ENCODE measurements at places on chromosomes 2 and 18. TPM values are rescaled to one million over a fixed set of nuclear protein-coding genes. Genes with fewer than 3 reads are reported as not detected.
A peak's percentile ranks its signal among the peaks of the same experiment; 100 is the strongest.

KLHL41 gene
- total RNA-seq, result 147 TPM

DNA sequence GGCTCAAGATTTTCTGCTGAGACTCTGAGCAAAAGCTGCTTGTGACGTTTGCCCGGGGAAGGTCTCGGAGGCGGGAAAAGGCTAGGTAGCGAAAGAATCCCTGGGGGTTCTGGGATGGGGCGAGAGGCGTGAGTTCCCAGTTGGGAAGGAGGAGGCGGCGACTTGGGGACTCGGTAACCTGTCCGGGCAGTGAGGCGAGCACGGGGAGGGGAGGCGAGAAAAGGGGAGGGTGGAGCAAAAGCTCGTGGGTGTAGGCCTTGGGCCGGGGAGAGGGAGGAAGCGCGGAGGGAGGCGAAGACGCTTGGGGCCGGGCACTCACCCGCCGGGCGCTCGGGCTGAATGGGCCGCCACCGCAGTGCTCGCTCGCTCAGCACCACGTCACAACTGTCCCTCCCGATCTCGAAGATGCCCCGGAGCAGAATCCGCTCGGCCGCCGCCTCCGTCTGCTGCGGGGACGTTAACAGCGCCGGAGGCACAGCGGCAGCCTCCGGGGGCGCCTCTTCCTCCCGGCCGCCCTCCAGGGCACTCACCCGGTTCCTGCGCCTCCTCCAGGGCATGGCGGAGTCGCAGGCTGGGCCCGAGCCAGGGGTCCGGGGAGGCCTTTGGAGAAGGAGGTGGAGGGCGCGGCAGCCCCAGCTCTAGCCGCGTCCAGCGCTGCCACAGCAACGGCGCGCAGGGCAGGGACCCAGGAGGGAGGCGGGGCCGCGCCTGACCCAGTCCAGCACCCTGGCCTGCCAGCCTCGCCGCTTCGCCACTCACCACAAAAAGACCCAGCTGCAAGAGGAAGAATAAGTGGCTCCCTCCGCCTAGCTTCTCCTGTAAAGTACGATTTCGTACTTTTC, at the start of gene CERKL:
Gene CERKL, minus strand, starts transcription at position 656 of the 842 bp plus-strand sequence. Its CDS starts 99 bp downstream, at position 557.
- H3K4me1 ChIP-seq, result peaks cover 8% of the 10 kb centered on the region
- DNase-seq, result no peak

- H3K27ac ChIP-seq, result no peak overlapping the region
- no peak overlapping the region for H3K4me3 ChIP-seq
- H3K27me3 ChIP-seq, result no peaks in the 10 kb centered on the region
- no peaks in the 10 kb centered on the region for H3K4me1 ChIP-seq
Observed at GRCh38 chr2:124755386-124755785, 730.3 kb downstream of the CNTNAP5 start.

ABCG5 gene
- total RNA-seq, result not detected

CCNYL1 gene
- total RNA-seq, result 8.2 TPM

DNA sequence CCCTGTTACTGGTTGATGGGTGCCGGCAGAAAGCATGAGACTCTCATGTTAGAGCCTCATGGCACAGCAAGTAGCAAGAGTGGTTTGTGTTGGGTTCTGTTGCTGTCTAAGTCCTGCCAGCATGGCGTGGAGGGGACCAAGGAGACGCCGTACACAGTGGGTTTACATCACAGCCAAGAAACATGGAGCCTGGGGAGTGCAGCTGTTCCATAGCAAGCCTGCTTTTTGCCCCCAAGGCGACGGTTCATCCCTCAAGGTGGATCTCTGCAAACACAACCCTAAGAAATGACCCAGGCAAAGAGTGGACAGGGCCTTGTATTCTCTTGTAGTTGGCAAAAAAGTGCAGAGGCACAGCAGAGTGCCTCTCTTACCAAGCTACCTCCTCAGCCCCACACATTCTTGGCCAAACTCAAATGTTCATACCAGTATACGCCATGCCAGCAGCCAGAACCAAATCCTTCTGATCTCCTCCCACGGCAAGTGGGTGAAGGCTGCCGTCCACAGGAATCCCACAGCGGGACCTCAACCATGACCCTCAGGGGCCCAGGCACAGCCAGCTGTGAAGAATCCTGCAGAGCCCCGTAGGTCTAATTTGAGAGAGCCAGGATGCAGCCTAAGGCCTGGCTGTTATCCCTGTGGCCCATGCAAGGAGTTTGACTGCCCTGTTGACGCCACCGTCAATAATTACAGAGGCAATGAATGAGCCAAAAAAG, 19.0 kb downstream of the SNED1 start:
- no peak for DNase-seq
- no peaks in the 10 kb centered on the region for H3K36me3 ChIP-seq
- H3K4me1 ChIP-seq, result no peaks in the 10 kb centered on the region
- no peak overlapping the region for H3K27ac ChIP-seq
- H3K4me3 ChIP-seq, result no peak overlapping the region

- no peaks in the 10 kb centered on the region for H3K4me1 ChIP-seq
- H3K27me3 ChIP-seq, result no peaks in the 10 kb centered on the region
- H3K36me3 ChIP-seq, result no peaks in the 10 kb centered on the region
- no peak for DNase-seq
- H3K27ac ChIP-seq, result no peak overlapping the region
- no peak overlapping the region for H3K4me3 ChIP-seq
Observed at GRCh38 chr2:134778372-134778771, 59.6 kb upstream of the TMEM163 start.

- peaks cover 17% of the 10 kb centered on the region for H3K4me1 ChIP-seq
- H3K27ac ChIP-seq, result peak overlapping the region; percentile 59
- H3K4me3 ChIP-seq, result no peak overlapping the region
- peak; percentile 62 for DNase-seq
Observed at GRCh38 chr2:3659447-3660432, 1.7 kb downstream of the ALLC start.

DNA sequence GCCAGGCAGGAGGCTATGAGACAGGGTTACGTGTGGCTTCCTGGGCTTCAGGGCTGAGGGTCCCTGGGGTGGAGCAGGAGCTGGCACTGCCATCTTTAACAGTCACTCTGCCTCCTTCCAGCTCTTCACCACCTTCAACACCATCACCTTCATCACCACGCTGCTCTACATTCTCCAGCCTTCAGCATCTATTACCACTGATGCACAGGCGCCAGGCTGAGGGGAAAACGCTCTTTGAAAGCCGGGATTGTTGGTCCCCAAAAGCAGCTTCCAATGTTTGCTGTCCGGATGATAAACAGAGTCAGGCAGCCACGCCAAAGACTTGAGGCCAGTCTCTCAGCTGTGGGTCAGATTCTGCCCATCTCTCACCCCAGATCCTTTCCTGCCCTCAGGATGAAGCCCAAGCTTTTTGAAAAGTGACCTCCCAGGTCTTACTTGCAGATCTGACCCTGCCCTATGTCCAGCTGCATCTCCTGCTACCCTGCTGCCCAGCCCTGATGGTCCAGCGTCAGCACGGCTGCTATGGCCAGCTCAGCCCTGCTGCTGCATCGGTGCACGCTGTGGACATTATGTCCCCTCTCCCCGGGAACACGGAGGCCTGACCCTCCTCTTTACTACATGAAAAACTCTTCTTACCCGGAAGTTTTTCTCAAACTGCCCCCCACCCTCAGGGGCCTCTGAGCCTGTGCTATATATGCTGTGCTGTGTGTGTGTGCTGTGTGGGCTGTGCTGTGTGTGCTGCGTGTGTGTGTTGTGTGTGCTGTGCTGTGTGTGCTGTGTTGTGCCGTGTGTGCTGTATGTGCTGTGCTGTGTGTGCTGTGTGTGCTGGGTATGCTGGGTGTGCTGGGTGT, 31.2 kb upstream of the MAL start:
- peaks cover 30% of the 10 kb centered on the region for H3K27me3 ChIP-seq
- H3K4me1 ChIP-seq, result peaks cover 8% of the 10 kb centered on the region

- H3K4me3 ChIP-seq, result no peak overlapping the region
- no peaks in the 10 kb centered on the region for H3K27me3 ChIP-seq
- no peaks in the 10 kb centered on the region for H3K36me3 ChIP-seq
- H3K27ac ChIP-seq, result no peak overlapping the region
- DNase-seq, result no peak
- H3K4me1 ChIP-seq, result no peaks in the 10 kb centered on the region
Observed at GRCh38 chr2:29580223-29580622, 341.2 kb downstream of the ALK start.

GRCh38 chr2:230754200-230754599, 41.6 kb downstream of the CAB39 start:
- H3K27me3 ChIP-seq, result no peaks in the 10 kb centered on the region
- H3K4me1 ChIP-seq, result peaks cover 24% of the 10 kb centered on the region
- H3K27ac ChIP-seq, result no peak overlapping the region
- H3K36me3 ChIP-seq, result no peaks in the 10 kb centered on the region
- H3K4me3 ChIP-seq, result no peak overlapping the region

DNAJC5G gene
- total RNA-seq, result 1.9 TPM

ADI1 gene
- 185 TPM for total RNA-seq

ASTL gene
- not detected for total RNA-seq

KIAA2012 gene
- not detected for total RNA-seq

DNA sequence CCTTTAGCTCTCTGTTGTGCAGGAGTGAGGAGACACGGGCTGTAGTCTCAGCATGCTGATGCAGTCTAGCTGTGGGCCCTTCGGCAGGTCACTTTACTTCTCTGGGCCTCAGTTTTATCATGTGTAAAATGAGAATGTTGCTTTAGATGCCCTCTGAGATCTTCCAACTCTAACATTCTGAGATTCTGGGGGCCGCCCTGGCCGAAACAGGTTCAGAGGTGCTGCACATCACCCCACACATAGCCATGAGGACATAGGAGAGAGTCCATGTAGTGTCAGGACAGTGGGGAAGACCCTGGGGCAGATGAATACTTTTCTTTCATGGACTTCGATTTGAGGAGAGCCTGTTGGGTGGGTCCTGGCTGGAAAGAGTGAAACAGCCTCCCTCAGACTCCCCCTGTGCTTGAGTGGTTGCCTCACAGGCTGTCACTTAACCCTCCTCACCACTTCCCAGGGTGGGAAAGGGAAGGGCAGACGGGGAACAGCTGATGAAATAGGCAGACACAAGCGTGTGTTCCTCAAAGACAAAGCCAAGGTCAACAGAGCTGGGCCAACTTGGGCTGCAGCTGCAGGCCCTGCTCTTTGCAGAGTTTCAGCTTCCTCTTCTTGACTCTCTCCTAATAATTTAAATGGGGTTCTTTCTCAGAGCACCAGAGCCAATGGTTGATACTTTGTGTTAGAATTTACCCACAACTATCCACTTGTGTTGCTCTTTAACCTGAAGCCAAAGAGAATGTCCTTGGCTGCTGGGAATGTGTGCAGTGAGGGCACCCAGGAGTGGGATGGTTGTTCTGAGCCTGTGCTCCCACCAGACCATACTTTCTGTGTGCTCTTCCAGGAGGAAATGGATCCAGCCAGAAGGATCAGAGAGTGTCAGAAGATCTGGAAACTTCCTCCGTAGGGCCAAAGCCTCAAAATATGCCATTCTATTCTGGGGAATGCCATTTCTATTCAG, 14.7 kb upstream of the MRPL33 start:
- H3K4me1 ChIP-seq, result peaks cover 12% of the 10 kb centered on the region
- no peaks in the 10 kb centered on the region for H3K36me3 ChIP-seq
- DNase-seq, result peak; percentile 46
- no peaks in the 10 kb centered on the region for H3K27me3 ChIP-seq
- no peak overlapping the region for H3K27ac ChIP-seq

DNA sequence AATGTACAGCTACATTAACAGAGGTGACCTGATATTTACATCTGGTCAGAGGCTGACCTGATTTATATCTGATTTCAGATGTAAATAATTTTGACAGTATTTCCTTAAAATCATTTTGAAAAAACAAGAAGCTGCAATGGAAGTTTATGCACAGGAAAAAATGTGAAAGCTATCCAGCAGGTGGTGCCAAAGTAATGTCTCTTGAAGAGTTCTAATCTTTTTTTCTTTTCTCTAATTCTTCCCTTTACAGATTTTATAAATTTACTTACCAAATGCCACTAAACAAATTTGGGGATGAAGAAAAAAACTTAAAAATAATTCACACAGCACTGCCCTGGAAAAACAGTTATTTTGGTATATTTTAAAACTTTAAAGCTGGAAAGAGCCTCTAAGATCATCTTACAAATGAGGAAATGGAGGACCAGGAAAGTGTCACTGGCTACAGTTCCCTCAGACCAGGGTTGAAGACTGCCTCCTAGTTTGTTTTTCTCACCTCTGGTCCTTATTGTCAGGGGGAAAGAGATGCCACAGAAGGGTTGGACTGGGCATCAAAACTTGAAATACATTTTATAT, 16.4 kb upstream of the FBLN7 start:
- H3K27ac ChIP-seq, result no peak overlapping the region
- no peak for DNase-seq
- peaks cover 25% of the 10 kb centered on the region for H3K36me3 ChIP-seq
- H3K27me3 ChIP-seq, result no peaks in the 10 kb centered on the region
- no peaks in the 10 kb centered on the region for H3K4me1 ChIP-seq
- no peak overlapping the region for H3K4me3 ChIP-seq

DNA sequence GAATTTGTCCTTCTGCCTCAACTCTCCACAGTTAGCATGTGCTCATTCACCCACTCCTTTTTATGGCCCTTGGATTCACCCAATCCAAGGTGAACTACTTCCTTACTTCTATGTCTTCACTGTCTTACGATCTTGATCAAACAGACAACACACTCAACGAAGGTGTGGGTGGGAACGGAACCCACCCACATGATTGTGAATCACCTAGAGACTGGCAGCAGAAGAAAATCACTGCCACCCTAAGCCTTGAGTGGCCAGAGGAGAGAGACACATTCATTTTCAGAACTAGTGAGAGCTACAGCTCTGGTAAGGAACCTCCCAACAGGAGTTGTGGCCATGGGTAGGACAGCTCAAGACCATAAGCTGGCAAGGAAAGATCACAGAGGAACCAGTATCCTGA, 194.3 kb downstream of the PLCL1 start:
- DNase-seq, result no peak
- peaks cover 10% of the 10 kb centered on the region for H3K4me1 ChIP-seq
- no peaks in the 10 kb centered on the region for H3K27me3 ChIP-seq
- no peak overlapping the region for H3K4me3 ChIP-seq
- H3K27ac ChIP-seq, result no peak overlapping the region
- H3K36me3 ChIP-seq, result no peaks in the 10 kb centered on the region

FBXO15 gene
- 0.40 TPM for total RNA-seq

KCNJ13 gene
- not detected for total RNA-seq

GRCh38 chr2:54052825-54053718, 62.3 kb upstream of the ACYP2 start:
- DNase-seq, result no peak
- H3K36me3 ChIP-seq, result no peaks in the 10 kb centered on the region
- no peak overlapping the region for H3K27ac ChIP-seq
- no peaks in the 10 kb centered on the region for H3K4me1 ChIP-seq

DNA sequence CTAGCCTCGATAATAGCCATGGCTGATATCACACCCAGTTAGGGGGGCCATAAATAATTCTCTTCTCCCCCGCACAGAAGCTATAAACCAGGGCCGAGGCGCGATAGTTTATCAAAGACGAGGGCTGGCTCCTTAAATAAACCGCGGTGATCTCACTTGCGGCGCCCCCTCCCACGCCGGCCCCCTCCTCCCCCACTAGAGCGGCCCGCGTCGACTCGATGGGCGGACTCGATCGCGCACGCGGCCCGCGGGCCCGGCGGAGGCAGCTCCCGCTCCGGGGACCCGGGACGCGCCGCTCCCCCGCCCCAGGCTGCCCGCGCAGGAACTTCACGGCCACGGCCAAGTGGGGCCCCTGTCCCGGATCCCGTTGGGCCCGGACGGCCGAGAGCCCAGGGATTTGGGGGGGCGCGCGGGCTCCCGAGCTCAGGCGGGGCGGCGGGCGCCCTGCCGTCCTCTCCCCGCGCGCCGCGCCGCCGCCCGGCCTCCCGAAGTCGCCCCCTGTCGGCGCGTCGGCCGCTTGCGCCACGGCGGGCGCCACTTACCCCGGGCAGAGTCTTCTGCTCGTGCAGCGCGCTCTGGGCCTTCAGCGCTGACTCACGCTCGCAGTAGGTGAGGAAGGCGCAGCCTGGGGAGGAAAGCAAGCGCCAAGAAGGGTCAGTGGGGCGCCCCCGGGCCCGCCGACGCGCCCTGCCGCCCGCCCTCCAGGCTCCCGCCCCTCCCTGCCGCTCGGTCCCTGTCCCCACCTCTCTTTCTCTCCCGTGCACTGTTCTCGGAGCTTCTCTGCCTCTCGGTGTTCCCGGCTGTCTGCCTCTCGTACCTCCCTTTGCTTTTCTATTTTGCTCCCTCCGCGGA, 80.4 kb downstream of the CELF4 start:
- no peak overlapping the region for H3K4me3 ChIP-seq
- peaks cover 41% of the 10 kb centered on the region for H3K27me3 ChIP-seq
- no peaks in the 10 kb centered on the region for H3K36me3 ChIP-seq
- no peak for DNase-seq
